ENCODE measurements at places on chromosomes 6 and 20.

- DNase-seq, result no peak
These were observed 120.8 kb downstream of the BACH2 start for GRCh38 chr6:90175627-90176538.

- no peak for DNase-seq
These were observed 120.6 kb downstream of the RCAN2 start for GRCh38 chr6:46370622-46371021.

GRCh38 chr6:63537201-63537958, 34.9 kb upstream of the LOC128125822 start:
- no peak for DNase-seq

GRCh38 chr6:106146852-106147351, 60.8 kb downstream of the PRDM1 start:
- no peak for DNase-seq

- DNase-seq, result no peak
These were observed 44.9 kb upstream of the FAM83B start for GRCh38 chr6:54801669-54802068.

DNA sequence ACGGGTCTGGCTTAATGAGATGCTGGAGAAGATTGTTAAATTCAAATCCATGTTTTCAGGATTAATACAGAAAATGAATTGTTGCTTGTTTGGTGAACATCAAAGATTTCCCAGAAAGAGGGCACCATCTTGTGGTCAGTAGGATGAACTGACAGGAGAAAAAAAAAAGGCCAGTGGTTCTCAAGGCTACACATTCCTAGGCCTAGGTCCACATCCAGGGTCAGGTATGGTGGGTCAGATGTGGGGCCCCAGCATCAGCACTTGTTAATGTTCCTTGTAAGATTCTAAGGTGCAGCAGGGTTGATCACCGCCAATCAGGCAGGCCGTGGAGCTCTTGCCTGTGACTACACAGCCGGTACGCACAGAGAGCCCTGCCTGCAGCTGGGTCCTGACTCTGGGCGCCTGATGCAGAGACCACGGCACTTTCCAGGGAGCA, 34.0 kb upstream of the FOXO3 start:
- DNase-seq, result no peak

- DNase-seq, result peak; percentile 2
These were observed 169.4 kb downstream of the TAF4 start for GRCh38 chr20:61896058-61896961.

- no peak for DNase-seq
These were observed 72.7 kb downstream of the LY86 start for GRCh38 chr6:6661191-6661590.

DNA sequence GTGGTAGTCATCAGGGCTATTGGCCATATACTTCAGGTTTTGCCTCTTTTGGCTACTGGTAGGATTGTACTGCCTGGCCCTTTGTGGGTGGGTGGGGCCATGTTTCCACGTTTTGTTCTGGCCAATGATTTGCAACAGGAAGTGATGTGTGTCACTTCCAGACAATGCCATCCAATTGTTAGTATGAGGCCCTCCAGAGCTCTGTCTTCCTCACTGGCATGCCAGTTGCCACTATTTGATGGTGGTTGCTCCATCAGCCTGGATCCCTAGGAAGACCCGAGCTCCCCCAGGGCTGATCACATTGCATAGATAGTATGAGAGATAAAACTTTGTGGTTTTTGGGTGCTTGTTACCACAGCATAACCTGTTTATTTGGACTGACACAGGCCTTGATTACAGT, 7.7 kb upstream of the LRRN4 start:
- no peak for DNase-seq

GRCh38 chr6:166483573-166484250, 101.0 kb upstream of the MPC1 start:
- DNase-seq, result no peak

DNA sequence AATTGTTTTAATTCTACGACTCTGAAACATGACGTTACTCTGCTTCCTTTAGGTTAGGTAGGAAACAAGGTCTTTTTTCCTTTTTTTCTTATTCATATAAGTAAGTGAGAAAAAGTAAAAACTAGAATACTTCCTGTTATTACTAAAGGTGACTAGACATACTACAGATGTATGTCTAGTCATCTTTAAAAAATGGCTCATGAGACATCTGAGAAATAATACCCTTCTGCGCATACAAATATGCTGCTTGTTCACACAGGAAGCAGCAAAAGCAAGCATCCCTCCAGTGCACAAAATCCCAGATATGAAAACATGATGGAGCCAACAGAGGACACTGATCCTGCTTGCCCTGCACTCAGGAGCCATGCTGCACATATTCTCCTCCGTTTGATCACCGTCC, 699.1 kb downstream of the EPM2A start:
- DNase-seq, result no peak

GRCh38 chr6:169240591-169241390, 12.9 kb downstream of the THBS2 start:
- no peak for DNase-seq

GRCh38 chr20:30281584-30282197, 975.8 kb upstream of the DEFB115 start:
- no peak for DNase-seq

- DNase-seq, result no peak
These were observed 1.7 kb downstream of the CABLES2 start for GRCh38 chr20:62405108-62405980.

DNA sequence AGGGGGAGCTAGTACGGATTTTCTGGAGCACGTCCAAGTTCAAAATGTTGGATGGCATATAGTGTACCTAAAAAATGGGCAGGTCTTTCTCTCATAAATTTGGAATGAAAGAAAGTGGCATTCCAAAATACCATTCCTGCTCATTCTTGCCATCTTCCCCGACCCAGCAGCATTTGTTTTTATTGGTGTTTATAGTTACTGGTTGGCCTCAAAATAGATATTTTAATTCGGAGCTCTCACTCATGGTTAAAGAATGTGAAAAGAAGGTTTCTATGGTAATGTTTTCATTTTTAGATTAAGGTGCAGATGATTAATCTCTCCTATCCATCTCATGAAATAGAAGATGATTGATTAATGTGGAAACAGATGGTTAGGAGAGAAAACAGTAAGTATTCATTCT, 204.5 kb downstream of the HIVEP2 start:
- DNase-seq, result no peak

DNA sequence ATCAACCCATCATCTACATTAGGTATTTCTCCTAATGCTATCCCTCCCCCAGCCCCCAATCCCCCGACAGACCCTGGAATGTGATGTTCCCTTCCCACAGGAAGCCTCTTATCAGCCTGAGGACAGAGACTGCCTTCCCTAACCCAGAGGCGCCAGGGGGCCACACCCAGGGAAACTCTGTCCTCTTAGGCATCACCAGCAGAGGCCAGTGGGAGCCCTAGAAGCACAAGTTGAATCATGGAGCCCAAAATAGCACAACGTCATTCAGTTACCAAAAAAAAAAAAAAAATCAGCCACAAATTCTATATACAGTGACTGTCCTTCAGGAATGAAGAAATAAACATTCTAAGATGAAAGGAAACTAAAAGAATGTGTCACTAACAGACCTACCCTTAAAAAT, 625.7 kb downstream of the TFAP2A start:
- DNase-seq, result no peak

DNA sequence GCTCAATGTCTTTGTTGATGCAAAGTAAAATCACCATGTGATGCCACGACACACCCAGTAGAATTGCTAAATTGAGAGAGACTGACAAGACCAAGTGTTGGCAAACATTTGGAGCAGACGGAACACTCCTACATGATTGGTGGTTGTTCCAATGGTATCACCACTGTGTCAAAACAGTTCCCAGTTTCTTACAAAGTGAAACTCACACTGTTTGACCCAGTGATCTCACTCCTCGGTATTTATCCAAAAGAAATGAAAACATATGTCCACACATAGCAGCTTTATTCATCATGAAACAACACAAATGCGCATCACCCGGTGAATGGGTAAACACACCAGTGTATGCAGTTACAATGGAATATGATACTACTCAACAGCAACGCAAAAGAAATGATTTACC, 74.0 kb upstream of the SULF2 start:
- DNase-seq, result no peak

- no peak for DNase-seq
These were observed 1.3 kb downstream of the RNF24 start for GRCh38 chr20:4014031-4014474.

DNA sequence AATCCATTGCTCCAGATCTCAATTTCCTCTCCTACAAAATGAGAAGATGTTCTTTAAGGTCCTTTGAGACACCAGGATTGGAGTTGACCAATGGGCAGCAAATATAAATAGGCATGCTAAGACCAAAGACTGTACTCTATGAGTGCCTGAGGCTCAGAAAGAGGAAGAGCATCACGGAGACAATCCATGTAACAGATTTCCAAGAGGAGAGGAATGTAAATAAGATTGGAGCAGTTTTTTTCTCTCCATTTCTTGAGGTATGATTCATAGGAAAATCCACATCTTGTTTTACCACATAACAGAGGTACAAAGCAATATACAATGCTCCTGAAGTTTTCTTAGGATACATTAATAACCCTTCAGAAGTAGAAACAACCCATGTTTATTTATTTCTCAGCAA, 109.8 kb downstream of the UBE3D start:
- no peak for DNase-seq

DNA sequence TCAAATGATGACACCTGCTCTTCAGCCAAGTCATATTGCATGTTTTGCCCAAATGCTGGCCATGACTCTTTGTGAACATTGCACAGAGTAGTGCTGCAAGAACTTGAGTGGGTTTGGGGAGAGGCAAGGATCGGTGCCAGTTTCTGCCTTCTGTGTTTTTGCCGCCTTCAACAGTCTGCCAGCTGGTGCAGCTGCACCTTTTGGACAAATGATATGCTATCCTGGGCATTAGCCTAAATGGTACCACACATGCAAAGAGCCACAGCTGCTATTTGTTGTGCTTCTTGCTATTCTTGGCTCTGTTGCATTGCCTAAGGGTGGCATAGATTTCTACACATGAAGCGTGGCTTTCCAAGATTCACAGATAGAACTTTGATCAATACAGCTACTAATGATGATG, 189.0 kb upstream of the CCN2 start:
- no peak for DNase-seq

- peak; percentile 23 for DNase-seq
These were observed 178.7 kb downstream of the TAF4 start for GRCh38 chr20:61886721-61887595.

DNA sequence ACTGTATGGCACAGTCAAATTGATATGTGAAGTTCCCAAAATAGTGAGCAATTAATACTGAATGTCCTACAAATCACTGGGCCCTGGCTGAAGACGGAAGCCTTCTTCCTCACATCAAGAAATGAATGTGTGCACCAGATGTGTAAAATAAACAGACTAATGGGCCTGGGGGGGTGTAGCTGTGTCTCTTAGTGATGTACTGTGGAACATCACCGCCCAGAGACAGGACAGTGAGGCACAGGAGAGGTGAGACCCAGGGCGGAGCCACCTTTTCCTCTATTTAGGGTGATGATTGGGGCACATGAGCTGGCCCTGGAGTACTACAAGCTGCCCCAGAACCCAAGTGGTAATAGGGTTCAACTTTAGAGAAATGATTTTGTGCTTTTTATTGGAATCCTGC, 368.5 kb upstream of the ARID1B start:
- DNase-seq, result no peak

DNA sequence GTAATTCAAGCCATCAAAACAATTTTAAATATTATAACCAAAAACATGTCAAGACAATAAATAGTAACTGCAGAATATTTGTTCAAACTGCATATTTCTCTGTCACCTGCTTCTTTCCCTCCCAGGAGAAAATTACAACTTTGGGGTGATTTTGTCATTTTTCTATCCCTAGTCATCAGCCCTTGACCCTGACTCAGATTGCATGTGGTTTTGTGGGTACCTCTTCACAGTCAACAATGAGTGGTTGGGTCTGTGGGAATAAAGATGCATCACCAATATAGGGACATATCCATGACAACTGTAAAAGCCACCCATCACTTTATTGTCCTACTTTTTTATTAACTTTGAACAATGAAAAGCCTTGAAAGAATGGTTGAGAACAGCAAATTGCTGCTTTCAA, 7.3 kb downstream of the COL10A1 start:
- DNase-seq, result no peak

DNA sequence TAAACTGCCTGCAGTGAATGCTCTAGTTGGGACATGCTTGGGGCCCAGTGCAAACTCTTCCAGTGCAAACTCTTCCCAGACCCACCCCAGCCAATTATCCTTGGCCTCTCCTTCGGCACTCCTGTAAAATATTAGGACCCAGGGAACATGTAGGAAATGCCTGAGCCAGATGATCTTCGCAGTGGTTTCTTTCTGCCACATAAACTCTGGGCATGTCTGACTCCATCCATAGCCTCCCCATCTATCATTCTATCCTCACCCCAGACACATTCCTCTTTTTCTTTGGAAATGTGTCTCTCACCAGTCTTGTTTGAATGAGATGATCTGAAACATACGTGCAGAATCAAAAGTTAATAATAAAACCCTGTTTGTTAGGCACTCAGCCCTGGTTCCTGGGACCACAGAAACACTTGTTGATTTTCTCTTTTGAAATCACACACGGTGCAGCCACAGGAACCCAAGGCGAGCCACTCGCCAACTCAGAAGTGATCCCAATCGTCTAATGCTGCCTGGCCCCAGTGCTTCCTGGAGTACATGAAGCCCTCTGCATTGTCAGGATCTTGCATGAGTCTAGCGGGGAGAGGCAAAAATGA, 108.9 kb upstream of the CST7 start:
- no peak for DNase-seq

- no peak for DNase-seq
These were observed 842 bp downstream of the POLR1C start for GRCh38 chr6:43517505-43518357.

DNA sequence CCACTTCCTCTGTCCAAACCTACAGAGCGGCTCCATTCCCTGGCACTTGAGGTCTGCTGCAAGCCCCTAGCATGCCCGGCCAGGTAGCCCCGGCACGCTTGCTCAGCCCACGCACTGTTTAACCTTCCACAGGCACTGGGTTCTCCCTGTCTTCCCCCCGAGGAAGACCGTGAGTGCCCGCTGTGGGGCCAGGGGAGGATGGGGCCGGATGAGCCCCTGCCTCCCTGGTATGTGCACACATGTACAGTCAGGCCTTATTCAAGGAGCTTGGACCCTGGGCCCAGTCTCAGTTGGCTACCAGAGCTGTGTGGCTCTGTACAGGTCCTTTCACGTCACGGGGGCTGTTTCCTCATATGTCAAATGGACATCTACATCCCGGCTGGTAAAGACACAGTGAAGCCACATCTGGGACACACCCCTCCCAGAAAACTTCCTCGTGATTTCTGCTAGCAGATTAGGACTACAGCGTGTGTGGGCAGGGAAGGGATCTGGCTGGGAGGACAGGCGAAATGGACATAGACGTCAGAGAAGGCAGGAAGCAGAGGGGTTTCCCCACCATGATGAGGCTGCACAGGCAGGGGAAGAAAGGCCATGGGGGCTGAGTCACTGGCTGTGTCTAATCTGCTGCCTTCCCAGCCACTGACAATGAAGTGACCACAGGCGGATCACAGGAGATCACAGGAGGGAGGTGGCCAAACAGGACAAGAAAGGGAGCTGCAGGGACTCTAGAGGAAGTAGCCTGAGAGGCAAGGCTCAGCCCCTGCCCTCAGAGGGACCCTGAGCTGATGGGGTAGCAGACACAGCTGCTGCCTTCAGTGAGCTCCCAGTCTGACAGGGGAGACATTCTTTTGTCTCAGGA, 62.9 kb downstream of the MRPL14 start:
- no peak for DNase-seq

Data from T-cell (primary cell).